Cerebellar nuclear complex (tissue), 1 donor: ENCODE measurements at places on chromosomes 2 and 18.

DNA sequence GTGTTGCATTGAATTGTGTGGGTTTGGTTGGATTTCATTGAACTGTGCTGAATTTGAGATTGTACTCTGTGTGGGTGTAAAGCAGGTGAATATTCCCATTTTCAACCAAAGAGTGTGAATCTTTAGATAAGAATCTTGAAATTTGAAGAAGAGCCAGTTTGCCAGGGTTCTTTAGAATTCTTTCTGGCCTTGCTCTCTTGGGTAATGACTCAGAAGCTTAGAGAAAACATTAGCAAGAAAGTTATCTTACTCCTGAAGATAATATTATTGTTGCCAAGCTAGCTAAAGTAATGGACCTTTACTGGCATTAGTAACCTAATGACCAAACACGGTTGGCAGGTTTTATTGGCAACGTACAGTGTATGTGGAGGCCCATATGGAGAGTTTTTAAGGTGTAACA lies 46.4 kb upstream of the SIX3 start:
- DNase-seq: no peak

DNA sequence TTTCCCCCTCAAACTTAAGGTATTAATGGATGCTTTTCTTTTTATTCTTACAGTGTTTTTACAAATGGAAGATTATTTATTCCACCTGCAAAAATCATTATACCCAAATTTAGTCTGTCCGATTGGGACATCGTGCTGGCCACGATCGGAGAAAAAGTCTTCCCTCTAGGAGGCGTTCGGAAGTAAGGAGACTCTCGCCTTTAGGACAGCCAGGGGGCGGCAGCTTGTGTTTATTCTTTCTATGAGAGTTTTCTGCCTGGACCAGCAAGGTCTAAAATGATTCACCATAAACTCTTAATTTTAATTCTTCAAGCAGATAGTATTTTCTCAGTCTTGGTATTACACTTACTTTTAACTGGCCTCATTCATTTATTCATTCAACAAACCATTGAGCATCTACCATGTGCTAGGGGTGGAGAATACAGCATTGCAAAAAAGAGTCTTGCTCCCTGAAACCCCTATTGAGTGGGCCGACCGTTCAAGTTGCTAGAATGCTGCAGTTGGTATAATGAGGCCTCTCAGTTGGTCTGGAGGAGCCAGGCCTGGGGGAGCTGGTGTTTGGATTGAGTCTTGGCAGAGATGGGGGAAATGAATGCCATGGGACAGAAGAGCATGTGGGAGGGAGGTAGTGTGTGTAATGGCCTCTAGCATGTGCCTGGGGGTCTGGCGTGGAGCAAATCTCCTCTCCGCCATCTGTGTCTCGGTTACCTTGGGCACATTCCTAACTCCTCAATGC lies 38.7 kb downstream of the DCDC2C start:
- DNase-seq: no peak

DNA sequence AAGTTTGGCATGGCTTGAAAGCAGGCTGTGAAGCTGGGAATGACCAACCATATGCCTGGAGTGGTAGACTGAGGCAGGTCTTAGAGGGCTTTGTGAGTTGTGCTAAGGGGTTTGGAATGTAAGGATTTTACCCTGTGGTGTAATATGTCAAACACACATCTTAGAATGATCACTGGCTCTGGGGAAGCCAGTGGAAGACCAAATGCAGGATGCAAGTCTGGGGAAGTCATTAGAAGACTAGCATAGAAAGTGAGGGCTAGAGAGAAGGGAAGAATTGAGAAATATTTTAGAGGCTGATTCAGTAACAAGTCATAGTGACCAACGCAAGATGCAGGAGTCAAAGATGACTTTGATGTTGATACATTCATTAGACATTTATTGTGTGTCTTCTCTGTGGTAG lies 3.5 kb upstream of the FHOD3 start:
- DNase-seq: no peak

DNA sequence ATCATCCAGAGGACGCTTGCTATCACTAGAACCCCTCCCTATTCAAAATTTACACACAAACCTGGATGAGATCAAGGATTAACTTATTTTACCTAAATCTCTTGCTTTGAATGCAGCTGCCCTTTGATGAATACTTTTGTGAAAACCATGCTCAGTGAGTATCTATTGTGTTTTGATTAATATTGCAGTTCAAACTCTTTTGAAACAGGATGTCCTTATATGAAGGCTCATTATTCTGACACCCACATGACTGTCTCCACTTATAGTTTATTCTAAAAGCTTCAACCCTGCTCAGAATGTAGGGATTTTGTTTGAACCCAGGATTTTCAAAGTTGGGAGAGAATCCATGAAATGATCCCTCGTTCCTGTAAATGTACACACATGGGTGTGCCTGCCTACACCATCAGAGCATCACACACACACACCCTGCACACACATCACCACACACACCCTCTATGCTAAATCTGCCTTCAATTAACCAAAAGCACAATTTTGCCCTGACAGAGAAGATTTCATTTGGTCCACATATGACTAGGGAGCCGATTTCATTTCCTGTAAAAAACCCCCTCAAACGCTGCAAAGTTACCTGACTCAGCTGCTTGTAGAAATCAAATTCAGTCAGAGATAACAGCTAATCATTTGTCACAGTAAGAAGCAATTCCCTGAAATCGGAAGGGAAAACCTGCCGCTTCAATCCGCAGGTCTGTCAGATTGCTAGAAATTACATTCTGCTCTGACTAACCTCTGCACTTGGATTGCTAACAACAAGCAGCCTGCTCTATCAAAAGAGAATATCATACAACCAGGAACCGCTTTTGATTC lies 65.2 kb downstream of the ZEB2 start:
- DNase-seq: no peak

GRCh38 chr2:149744865-149745264 lies 157.3 kb upstream of the MMADHC start:
- no peak for DNase-seq
